ENCODE measurements at places on chromosomes 4 and X.

GRCh38 chrX:48631376-48632090 lies 34.2 kb downstream of the WDR13 start:
- DNase-seq = peak; percentile 74

DNA sequence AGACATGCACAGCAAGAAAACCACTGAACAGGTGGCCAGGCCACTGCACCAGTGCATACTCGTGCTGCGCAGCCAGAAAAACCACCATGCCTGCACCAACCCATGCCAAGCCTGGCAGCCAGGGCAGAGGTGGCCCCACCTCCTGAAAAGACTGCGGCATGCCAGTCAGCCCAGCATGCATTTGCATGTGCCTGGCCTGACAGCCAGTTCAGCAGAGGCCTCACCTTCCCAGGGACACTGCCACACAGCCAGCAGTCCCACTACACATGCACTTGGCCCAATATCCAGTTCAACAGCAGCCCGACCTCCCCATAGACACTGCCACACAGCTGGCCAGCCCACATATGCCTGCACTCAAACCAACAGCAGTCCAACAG lies 43.5 kb upstream of the DDX60 start:
- DNase-seq = no peak

DNA sequence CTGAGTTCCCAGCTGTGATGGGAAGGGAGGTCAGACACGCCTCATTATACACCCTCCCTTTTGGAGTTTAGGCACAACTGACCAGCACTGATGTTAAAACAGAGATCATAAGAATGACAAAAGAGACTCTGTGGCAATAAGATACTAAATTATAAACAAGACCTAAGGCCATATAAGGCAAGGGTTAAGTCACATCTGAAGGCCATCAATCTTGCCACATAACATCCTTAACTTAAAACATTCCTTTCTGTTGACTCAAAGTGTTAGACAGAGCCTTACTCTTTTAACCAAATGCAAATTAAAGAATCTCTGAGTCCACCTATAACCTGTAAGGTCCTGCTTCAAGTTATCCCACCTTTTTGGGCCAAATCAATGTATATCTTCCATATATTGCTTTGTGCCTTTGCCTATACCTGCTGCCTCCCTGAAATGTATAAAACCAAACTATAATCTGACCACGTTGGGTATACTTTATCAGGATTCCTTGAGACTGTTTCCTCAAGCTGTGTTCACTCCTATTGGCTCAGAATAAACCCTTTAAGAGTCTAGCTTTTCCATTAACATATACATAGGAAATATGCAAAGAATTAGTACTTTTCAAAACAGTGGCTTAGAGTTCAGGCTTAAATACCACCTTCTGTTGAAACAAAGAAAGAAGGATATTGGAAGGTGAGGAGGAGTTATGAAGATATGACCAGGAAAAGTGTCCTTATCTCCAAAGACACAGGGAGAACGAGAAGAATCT lies 214.4 kb upstream of the PPP1R2C start:
- DNase-seq = no peak

GRCh38 chr4:182925298-182925757 lies 8.1 kb upstream of the DCTD start:
- DNase-seq = peak; percentile 75

GRCh38 chr4:27210956-27211355 lies 350.3 kb downstream of the STIM2 start:
- DNase-seq = no peak

- DNase-seq = no peak
Measured at GRCh38 chrX:43328358-43328946, 327.6 kb upstream of the MAOA start.

- no peak for DNase-seq
Measured at GRCh38 chrX:19137067-19137466, 14.8 kb upstream of the ADGRG2 start.

- no peak for DNase-seq
Measured at GRCh38 chrX:31271615-31272471, 200.0 kb upstream of the FTHL17 start.

DNA sequence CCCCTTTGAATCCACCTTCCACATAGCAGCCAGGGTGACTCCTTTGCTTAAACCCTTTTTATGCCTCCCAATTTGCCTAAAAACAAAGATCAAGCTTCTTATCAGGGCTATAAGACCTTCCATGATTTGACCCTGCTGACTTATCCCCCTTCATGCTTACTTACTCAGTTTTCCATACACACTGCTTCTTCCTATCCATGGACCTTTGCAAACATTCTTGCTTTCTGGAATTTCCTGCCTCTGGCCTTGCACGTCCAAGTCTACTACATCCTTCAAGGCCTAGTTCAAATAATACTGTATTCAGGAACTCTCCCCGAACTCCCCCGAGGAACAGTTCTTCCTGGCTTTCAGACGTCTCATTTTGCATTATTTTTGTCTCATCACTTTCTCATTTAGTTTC lies 31.8 kb downstream of the RAP2C start:
- no peak for DNase-seq

- DNase-seq = no peak
Measured at GRCh38 chrX:2889045-2889605, 40.0 kb downstream of the ARSD start.

GRCh38 chr4:159177265-159178150 lies 74.6 kb downstream of the RAPGEF2 start:
- DNase-seq = no peak

- DNase-seq = no peak
Measured at GRCh38 chrX:141839856-141840255, 1.7 kb downstream of the MAGEC3 start.

- no peak for DNase-seq
Measured at GRCh38 chr4:37073226-37073840, 171.2 kb upstream of the NWD2 start.
